ENCODE measurements at places on chromosomes 4 and X.

GRCh38 chr4:137536789-137537561 is 4.7 kb upstream of the PCDH18 start:
- DNase-seq: no peak

- DNase-seq: no peak
These were observed 123.6 kb downstream of the MGST2 start for GRCh38 chr4:139789096-139789654.

- DNase-seq: no peak
These were observed 94.6 kb downstream of the COX18 start for GRCh38 chr4:72974694-72975487.

DNA sequence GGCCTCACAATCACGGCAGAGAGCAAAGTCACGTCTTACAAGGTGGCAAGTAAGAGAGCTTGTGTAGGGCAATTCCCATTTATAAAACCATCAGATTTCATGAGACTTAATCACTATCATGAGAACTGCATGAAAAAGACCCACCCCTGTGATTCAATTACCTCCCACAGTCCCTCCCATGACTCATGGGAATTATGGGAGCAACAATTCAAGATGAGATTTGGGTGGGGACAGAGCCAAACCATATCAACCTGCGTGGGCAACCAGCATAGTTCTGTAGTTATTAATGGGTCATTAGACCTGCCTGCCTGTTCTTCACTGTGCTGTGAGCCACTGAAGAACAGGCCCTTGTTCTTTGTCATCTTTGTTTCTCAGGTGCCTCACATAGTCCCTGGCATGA is 593.7 kb upstream of the BOD1L1 start:
- no peak for DNase-seq

DNA sequence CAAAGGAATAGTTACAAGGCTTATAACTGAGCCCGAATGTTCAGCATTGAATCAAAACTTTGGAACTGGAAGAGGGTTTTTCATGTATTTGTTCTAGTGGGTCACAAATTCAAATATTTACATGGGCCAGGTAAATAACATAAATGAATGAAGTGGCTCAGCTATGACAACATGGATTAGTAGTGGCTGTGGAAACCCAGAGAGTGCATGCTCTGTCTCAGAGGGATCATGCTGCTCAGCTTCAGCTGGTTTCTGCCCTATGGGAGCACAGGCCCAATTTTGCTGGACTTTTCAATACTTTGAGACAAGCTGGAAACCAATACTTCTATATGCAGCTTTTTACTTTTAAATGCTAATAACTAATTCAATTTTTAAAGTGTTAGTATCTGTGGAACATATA is 394.0 kb upstream of the TEX13C start:
- DNase-seq: no peak

DNA sequence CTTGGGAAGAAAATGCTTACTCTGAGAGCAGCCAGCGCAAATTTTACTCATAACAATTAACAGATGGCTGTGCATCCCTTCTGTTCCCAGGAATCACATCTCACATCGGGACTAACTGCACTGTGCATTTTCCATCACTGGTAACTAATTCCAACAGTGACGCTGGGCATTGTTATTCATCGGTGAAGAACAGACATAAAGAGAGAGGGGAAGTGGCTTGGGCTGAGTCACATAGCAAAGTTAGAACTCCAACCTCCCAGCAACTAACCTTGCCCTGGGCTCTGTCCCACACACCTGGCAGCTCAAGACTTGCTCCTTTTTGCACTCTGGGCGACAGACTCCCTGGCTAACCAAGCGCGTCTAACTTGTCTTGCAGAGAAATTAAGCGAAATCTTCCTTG is 6.4 kb upstream of the LONRF3 start:
- DNase-seq: no peak

GRCh38 chr4:23260511-23260910 is 567.8 kb downstream of the GBA3 start:
- no peak for DNase-seq

DNA sequence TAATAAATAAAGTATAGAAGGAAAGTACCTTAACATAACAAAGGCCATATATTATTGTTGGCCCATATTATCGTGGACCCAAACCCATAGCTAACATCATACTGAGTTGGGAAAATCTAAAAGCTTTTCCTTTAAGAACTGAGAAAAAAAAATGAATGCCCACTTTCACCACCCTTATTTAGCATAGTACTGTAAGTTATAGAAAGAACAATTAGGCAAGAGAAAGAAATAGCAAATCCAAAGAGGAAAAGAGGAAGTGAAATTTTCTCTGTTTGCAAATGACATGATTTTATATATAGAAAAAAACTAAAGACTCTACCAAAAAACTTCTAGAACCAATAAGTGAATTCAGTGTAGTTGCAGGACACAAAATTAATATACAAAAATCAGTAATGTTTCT is 1854.6 kb downstream of the PCDH7 start:
- no peak for DNase-seq

DNA sequence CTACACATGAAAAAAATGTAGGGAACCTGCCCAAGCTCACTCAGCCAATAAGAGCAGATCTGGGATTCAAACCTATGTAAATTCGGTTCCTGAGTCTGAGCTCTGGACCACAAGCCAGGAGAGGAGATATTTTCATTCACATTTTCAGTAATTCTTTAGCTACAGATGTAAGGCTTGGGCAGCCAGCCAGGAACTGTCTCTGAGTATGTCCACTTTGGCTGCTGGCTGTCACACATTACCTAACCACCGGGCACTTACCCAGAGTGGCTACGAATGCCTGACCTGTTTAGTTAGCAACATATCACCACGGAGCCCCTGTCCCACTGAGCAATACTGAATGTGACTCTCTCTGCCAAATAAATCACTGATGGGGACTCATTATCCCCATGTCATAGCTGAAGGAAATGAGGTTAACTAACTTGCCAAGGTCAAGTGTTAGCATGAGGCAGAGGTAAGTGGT is 15.3 kb downstream of the USP46 start:
- DNase-seq: no peak

DNA sequence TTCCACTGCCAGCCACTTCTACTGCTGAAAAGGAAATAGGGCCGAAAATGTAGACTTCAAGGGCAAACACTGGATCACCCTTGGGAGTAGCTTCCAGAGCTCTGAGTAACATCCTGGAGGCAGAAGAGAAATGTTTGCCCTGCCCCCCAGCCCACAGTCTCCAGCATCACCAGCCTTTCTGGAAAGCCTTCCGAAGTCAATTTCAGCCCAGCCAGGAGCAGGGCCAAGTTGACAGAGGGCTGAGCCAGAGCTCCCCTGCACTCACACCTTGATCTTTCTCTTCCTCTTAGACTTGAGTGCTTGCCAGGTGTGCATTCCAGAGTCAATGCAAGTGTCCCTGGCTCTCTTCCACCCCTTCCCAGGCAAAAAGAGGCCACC is 35.2 kb downstream of the SLC25A5 start:
- DNase-seq: no peak

All from retinal pigment epithelial cell (primary cell).